ENCODE measurements at places on chromosomes 3 and 15.

DNA sequence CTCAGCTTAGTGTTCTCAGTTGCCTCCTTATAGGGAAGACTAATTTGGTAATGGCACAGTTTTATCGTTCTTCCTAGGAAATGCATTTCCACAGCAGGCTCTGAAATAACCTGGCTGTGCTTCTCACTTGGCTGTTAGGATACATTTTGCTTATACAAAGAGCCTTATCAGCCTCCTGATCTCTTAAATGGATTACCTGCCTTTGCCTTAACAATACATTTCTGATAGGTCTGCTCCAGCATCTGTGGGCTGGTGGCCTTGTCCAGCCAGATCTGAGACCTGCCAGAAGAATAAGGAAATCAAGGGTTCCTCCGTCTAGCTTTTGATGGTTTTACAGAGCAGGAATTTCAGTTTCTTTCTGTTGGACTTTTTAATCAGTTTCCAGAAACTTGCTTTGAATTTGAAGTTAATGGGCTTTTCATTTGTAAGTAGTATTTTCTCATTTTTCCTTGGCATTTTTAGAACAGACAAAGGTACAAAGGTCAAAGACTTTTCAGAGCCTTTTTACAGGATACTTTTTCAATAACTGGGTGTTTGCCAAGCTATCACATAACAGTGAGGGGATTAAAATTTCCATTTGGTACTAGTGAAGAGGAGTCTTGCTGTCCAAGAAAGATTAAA, 116.3 kb downstream of the AKAP13 start:
- no peak for DNase-seq

DNA sequence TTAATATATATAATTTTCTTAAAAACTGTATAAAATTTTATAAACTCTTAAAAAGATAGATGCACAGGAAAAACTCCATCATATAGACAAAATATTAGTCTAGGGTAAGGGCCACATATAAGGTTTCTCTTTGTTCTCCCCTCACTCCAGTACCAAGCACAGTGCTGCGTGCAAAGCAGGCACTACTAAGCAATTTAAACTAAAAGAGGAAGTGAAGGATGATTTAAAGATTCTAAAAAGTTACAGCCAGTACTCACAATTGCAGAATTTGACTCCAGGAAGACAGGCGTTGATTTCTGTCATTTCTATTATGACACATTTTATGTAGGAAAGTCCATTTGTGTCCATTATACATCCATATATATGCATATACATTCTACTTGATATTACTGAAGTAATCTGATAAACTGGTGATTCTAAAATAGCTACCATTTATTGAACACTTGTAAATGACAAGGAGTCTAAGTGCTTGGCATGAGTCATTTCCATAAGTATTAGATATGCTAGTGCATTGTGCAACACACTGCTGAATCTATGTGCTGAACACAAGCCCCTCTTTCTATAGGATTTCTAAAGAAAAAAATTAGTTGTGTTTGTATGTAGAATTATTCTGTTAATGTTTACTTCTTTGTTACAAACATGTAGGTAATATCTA, 785.5 kb upstream of the ARRDC4 start:
- no peak for DNase-seq

DNA sequence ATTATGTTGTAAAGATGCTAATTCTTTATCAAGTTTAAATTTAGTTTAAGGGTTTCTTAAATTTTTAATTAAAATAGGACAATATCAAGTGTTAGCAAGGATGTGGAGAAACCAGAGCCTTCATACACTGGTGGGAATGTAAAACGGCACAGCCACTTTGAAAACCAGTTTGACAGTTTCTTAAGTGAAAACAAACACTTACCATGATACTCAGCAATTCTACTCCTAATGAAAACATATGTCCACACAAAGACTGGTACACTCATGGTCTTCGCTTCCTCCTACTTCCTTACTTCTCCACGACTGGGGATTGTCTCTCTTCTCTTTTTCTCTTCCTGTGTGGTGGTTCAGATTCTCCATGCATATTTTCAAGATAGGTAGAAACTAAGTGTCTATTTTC, 9.2 kb downstream of the SKIC8 start:
- no peak for DNase-seq

- DNase-seq: no peak
Measured at GRCh38 chr3:124347418-124347817, 355.5 kb upstream of the ROPN1 start.

GRCh38 chr3:164340273-164340672, 738.0 kb downstream of the SI start:
- DNase-seq: no peak

DNA sequence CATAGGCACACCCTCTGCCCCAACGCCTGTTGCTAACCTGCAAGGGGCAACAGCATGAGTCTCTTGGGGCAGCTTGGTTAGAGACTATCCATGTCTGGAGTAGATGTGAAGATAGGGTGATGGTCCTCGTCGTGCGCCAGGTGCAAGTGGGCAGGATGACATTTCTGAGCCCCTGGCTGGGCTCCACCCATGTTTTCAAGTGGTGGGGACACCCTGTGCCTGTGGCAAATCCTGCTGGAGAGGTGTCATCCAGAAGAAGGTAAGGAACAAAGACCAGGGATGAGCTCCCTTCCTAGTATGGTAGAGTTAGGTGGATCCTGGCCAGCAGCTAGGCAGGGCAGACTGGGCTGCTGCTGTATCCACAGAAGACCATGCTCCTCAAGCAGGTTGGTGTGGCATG, 152.6 kb downstream of the ABHD5 start:
- no peak for DNase-seq

- no peak for DNase-seq
Measured at GRCh38 chr3:169242708-169243513, 420.6 kb downstream of the MECOM start.

GRCh38 chr3:122993124-122993978, 34.2 kb downstream of the SEMA5B start:
- no peak for DNase-seq

DNA sequence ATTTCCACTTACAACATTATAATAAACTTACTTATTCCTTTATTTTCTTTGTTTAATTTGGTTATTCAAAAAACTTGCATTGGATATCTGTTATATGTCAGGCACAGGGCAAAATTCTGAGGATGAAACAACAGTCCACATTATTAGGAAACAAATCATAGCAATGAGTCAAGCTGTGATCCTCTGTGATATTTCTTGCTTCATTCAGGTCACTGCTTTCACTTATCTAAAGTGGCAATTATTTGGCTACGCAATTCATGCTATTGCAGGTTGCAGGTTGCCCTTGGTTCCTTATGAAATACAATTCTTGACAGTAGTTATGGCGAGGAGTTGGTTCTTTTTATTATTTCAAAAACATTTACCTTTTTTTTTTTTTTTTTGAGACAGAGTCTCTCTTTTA, 66.4 kb upstream of the CNTN6 start:
- no peak for DNase-seq

DNA sequence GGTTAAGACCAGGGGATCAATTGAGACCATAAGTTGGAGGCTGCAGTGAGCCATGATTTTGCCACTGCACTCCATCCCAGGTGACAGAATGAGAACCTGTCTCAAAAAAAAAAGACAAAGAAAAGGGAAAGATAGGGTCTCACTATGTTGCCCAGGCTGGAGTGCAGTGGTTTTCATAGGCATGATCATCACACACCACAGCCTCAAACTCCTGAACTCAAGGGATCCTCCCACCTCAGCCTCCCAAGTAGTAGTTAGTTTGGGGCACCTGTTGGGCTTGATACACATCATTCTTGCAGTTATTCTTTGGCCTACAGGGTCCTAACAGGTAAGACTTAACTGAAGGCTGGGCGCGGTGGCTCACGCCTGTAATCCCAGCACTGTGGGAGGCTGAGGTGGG, 42.1 kb downstream of the UBXN7 start:
- DNase-seq: no peak

GRCh38 chr3:158792709-158793108, 9.1 kb upstream of the MFSD1 start:
- DNase-seq: no peak

DNA sequence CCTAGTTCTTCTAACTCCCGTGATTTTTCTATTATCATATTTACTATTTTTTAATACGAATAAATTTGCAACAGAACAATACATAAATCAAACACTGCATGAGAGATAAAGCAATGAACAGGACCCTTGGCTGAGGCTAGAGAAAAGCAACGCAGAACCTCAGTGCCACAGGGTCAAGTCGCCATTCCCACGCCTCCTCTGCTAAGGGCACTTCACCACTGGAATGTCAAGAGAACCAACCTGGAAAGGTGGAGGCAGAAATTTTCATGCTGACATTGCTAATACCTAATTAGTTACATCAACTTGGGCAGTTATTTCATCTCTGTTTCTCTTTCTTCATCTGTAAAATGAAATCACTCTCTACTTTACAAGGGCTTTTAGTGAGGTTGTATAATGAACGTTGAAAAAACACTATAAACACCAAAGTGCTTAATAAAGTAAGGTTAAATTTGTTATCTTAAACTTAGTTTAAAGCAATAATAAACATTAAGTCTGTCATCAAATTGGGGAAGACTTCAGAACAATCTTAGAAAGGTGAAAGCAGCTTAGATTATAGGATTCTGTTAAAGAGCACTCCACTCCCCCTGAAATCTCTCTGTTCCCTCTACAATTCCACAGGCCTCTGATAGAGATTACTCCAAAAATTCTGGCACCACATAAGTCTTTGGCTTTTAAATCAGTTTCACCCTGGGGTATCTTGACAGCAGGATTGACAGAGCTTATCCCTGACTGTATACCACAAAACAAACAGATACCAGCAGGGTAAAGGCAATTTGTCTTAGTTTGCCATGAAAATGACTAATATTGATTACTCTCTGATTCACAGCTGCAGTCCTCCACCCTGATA, 41.9 kb downstream of the PLCH1 start:
- no peak for DNase-seq

DNA sequence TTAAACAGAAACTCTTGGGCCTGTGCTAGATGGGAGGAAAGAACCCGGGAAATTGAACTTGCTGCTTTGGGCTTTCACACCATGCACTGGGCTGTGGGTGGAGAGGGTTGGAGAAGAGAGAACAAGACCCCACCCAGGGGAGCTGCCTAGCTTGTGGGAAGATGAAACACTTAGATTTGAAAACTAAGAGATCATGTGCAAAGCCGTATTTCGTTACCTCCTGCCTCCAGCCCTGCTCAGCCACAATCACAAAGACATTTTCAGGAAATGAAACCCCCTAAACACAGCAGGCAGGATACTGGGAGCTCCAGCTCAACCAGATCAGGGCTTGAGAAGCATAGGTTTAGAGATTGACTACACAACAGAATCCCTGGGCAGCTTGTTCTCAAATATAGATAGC, 183.0 kb upstream of the C2CD4B start:
- DNase-seq: no peak

DNA sequence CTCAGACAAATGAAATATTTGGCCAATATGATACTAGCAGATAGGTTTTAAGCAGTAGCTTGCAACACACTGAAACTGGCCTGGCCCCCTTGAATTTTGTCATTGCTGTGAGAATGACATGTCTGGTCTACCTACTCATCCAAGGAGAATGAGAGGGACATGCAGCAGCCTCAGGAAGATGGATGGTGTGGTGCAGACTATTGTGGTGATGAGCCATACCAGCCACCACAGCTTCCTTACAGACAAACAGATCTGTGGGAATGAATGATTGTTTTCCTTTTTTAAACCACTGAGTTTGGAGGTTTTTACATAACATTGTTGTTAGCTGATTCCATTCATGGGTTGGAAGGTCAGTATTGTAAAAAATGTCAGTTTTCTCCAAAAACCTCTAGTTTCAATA, 133.7 kb upstream of the POU1F1 start:
- no peak for DNase-seq

- DNase-seq: no peak
Measured at GRCh38 chr15:101152914-101153313, 98.9 kb downstream of the CHSY1 start.

DNA sequence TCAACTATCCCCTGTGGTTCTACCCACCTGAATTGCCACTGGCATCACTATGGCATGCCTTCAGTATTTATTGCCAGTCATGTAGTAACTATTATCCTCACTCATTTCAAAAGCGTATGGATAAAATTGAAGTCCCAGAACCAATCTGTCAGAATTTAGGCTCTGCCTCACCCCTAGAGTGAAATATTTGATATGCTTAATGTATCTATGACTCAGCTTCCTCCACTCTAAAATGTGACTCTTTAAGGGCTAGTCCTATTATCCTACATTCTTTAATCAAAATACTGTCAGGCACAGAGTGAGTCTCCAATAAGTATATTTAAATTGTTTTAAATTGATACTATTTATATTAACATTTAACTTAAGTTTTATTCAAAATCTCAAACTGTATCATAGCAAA, 27.6 kb downstream of the ARPP21 start:
- no peak for DNase-seq

GRCh38 chr3:57557085-57557537, 1.0 kb downstream of the PDE12 start:
- DNase-seq: peak; percentile 54

DNA sequence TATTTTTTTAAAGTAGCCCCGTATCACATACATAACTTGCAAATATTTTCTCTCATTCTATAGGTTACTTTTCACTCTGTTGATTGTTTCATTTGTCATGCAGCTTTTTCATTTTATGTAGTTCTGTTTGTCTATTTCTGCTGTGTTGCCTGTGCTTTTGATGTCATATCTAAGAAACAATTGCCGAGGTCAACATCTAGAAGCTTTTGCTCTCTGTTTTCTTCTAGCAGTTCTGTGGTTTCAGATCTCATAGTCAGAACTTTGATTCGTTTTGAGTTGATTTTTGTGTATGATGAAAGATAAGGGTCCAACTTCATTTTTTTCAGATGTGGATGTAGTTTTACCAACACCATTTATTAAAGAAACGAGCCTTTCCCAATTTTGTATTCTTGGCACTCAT, 79.5 kb downstream of the CD200 start:
- no peak for DNase-seq

- DNase-seq: no peak
Measured at GRCh38 chr15:63442080-63442479, 60.4 kb upstream of the CA12 start.

- no peak for DNase-seq
Measured at GRCh38 chr3:69650066-69650419, 89.2 kb upstream of the MITF start.

- DNase-seq: no peak
Measured at GRCh38 chr15:68353421-68354135, 76.0 kb downstream of the FEM1B start.

DNA sequence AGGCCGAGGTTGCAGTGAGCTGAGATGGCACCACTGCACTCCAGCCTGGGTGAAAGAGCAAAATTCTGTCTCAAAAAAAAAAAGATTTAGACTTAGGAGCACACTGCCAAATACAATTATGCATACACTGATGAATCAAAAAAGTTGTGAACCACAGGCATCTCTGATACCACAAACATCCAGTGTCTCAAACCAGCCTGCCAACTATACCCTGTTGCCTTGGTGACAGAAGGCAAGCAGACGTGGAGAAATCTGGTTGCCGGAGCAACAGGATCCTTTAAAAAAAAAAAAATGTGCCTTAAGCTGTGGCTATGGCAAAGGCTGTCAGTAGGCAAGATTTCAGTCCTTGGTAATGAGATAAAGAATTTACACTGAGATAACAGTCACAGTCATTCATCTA, 202.3 kb downstream of the NEK10 start:
- no peak for DNase-seq
